ENCODE measurements at places on chromosomes 1 and 21.

DNA sequence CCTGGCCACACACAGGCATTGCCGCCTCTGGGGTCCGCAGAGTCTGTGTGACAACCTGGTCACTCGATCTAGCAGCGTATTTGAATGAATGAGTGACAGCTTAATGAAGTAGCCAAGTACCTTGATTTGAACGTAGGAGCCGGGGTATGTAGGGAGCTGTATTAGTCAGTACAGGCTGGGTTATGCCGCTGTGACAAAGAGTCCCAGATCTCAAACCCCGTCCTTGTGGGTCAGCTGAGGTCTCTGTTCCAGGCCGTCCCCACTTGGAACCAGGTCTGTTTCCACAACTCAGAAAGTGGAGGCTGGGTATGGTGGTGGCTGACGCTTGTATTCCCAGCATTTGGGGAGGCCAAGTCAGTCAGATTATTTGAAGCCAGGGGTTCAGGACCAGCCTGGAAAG is 20.0 kb downstream of the ATAD3B start:
- DNase-seq, result no peak

DNA sequence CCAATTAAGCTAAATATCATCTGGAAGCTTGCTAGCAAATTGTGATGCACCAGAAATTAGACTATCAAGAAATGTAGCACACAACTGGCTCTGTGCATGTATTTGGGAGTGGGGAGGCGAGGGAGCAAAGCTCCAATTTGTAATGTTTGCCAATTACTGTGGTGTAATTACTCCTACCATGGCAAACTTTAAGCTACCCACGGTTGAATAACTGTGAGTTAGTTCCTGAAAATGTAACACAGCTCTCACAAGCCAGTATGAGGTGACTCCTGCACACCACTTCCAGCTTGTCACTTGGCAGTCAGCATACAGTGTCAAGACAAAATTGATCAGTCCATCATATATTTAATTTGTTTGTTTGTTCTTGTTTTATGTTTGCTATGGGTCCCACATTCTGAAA is 141.2 kb downstream of the TM2D1 start:
- no peak for DNase-seq

DNA sequence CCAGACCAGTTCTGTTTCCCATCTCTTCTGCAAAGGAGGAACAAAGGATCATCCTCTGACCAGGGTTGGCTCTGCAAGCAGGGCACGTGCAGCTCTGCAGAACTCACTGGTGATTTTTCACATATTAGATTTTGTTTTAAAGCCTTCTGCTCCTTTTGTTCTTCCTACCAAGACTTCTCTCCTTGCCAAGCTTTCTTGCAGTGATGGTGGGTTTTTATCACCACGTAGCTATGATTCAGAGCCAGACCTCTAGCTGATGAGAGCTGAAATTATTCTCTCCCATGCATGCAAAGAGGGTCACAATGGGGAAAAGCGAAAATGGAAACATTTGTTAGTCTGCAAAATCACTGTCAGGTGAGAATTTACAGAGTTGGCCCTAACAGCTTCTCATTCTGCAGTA is 225.2 kb downstream of the KCNH1 start:
- no peak for DNase-seq

GRCh38 chr1:34178072-34178471 is 1.4 kb downstream of the C1orf94 start:
- DNase-seq, result no peak

GRCh38 chr1:214012418-214012817 is 24.6 kb downstream of the PROX1 start:
- DNase-seq, result no peak

DNA sequence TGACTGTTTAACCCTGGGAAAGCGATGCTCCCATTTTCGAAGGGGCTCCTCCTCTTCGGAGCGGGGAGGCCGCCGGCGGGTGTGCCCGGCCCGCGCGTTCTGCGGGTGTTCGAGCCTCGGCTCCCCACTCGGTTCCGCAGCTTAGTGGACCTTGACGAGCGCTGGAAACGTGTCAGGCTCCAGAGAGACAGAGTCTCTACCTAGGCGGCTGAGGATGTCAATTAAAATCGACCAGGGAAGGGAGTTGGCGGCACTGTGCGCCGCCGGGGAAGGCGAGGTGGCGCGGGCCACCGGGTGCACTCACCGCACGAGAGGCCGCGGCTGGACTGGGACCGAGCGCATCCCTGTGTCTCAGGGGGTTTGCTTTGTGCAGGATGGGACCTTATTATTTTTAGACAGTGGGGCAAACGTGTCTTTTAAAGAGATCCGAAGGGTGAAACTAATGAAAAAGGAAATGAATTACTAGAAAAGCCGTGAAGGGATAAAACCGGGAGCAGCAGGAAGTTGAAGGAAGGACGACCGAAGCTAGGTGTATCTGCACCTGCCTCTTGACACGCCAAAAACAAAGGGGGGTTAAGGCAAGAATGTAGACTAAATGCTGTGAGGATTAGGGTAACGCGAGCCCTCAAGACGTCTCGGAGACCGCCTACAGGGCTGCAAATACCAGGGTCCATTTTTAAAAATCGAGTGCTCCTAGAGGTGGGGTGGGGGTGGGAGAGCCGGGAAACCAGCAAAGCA is 5.6 kb downstream of the LHX4 start:
- DNase-seq, result no peak

DNA sequence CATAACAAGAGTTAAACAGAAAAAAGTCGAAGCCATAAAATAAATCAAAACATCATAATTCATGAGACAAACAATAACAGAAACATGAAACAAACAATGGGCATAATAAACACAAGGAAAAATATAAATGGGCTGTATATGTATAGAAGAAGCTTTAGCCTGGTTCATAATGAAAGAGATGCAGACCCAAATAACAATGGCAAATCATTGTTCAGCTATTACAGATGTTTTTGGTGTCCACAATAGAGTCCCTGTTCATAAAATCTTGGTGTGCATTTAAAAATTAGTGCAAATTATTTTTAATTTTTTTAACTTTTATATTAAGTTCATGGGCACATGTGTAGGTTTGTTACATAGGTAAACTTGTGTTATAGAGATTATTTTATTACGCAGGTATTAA is 1185.9 kb upstream of the B3GALT2 start:
- DNase-seq, result no peak

DNA sequence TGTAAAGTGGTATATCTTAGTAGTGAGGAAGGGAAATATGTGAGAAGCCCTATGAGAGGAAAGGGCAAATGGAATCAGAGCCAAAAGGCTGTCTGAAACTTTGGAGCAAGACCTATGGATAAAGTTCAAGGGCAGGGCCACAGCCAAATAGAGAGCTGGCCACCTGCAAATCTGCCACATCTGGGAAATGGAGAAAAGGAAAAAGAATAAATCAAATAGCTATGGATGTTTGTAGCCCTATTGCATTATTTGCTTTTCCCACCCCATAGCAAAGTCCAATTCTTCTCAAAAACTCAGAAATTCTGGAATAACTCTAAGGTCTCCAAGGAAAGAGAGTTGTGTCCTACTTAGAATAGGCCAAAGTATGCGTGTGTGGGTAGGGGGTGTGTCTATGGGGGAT is 4.0 kb upstream of the HLX start:
- DNase-seq, result no peak

DNA sequence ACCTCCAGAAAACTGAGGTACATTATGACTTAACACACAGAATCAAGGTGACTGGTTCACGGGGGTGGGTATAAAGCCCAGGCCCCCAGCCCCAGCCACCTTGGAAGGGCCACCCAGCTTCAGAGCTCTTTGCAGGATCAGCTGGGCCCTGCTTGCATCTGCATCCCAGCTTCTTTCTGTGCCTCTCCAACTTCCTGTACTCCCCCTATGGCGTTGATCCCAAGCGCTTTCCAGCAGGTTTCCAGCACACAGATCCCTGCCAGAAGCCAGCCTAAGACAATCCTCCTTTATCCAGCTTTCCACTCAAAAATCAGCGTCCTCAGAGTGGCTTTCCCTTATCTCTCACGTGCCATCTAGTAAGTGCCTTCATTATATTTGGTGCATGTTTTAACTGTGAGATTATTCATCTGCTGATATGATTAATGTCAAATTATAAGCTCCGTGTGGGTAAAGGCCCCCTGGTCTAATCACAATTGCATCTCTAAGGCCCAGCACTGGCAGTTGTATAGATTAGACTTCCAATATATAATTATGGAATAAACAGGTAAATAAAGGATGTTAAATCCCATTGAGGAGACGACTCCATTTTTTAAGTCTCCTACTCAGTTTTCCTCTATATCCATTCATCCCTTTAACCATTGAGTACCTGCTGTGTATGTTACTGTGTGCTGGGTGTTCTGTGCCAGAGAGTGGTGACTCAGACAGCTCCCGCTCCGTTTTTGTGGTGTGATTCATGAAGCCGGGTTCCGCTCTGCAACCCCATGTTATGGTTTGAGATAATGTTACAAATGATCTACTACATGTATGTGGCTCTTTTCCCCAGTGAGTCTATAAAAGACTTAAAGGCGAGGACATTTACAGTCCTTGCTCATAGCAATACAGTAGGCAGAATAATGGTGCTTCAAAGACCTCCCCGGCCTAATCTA is 387.6 kb downstream of the PCP4 start:
- DNase-seq, result no peak

- DNase-seq, result no peak
These were observed 33.2 kb upstream of the EPHA8 start for GRCh38 chr1:22529901-22530621.

GRCh38 chr1:34928066-34928696 is 1.3 kb downstream of the DLGAP3 start:
- DNase-seq, result no peak

- no peak for DNase-seq
These were observed 368.9 kb downstream of the SEC16B start for GRCh38 chr1:177600936-177601335.

GRCh38 chr1:38123356-38124135 is 77.0 kb upstream of the POU3F1 start:
- DNase-seq, result no peak

- DNase-seq, result no peak
These were observed 1623.3 kb upstream of the B3GALT2 start for GRCh38 chr1:194809665-194810064.

- DNase-seq, result no peak
These were observed 18.7 kb upstream of the GOLT1A start for GRCh38 chr1:204232526-204232925.

DNA sequence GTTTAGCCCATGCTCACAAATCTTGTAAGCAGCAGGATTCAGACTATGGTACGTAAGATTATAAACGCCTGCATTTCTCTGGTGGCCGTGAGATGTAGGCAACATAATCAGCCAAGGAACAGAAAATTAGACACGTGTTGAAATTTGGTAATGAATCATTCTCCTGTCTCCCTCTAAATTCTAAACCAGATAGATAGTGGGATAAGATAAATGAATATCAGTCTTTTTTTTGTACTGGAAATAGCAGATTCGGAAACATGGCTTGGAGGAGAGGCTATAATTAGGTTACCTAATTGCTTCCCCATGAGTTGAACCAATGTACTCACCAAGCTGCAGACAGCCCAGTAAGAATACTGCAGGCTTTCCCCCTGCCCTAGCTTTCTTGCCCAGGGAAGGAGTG is 172.3 kb downstream of the TGFB2 start:
- no peak for DNase-seq

DNA sequence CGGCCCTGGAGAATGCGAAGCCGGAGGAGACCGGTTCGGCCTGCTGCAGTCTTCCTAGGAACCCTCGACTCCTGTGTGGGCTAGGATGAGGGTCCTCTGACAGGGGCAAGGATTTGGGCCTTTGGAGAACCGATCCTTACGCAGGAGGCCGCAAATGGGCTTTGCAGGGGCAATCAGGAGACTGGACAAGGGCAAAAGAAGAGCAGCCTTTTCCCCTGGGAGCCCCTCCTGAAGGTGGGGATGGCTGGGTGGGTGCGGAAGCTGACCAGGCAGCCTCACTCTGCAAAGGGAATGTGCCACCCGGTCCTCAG is 111.7 kb downstream of the NAV1 start:
- no peak for DNase-seq

DNA sequence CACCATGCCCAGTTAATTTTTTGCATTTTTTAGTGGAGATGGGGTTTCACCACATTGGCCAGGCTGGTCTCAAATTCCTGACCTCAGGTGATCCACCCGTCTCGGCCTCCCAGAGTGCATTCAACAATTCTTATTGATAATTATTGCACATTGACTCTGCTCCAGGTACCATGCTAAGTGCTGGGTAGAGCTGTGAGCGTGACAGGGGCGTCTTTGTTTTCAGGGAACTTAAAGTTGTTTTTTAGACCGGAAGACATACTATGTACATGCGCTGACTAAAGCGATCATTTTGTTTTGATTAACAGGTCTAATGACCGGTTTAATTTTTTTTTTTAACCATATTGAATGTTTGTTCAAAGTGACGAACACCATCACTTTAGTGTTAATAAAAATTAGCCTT is 4.0 kb downstream of the CD247 start:
- DNase-seq, result peak; percentile 65

- DNase-seq, result no peak
These were observed 6.1 kb downstream of the KIF26B start for GRCh38 chr1:245160741-245161400.

- no peak for DNase-seq
These were observed 246 bp downstream of the ATP2B4 start for GRCh38 chr1:203626910-203627246.

DNA sequence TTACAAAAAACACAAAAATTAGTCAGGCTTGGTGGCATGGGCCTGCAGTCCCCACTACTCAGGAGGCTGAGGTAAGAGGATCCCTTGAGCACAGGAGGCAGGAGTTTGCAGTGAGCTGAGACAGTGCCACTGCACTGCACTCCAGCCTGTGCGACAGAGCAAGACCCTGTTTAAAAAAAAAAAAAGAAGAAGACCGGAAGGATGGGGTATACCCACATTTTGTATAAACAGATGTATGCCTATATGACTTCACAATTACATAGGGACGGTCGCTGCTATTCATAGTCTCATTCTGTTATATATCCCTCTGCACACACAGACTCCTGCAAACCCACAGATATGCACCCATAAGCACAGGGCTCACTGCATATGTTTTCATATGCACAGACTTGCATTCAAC is 12.7 kb downstream of the LCK start:
- peak; percentile 38 for DNase-seq

- DNase-seq, result no peak
These were observed 14.2 kb upstream of the RGS4 start for GRCh38 chr1:163055005-163055404.

GRCh38 chr1:198176179-198176578 is 19.4 kb downstream of the NEK7 start:
- no peak for DNase-seq

DNA sequence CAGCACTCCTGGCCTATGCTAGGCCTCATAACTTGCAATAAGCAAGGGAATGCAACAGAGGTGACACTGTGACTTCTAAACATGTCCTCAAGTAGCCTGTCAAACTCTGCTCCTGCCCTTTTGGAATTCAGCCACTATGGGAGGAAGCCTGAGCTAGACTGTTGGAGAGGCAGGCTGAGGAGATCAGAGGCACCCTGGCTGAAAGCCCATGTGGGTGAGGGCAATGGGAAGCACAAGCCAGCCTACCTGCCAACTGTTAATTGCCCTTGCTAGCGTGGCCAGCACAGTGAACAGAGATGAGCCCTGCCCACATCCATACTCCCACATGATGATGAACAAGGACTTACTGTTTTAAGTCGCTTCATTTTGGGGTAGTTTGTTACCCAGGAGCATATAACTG is 17.7 kb downstream of the GNB1 start:
- DNase-seq, result no peak

- no peak for DNase-seq
These were observed 27.9 kb downstream of the FAM163A start for GRCh38 chr1:179770887-179771502.

Data from CD4-positive, alpha-beta T cell treated with Interleukin-6 for 4 hours (primary cell).